DMS153 (cell line): ENCODE measurements at places on chromosomes 5 and 9.

GRCh38 chr5:65646938-65647337, 22.1 kb downstream of the SHLD3 start:
- no peak for DNase-seq

- DNase-seq = no peak
Observed at GRCh38 chr5:172830876-172831662, 3.0 kb upstream of the ERGIC1 start.

GRCh38 chr5:153276151-153276550, 214.3 kb upstream of the GRIA1 start:
- DNase-seq = no peak

- DNase-seq = no peak
Observed at GRCh38 chr5:36641431-36641830, 35.0 kb downstream of the SLC1A3 start.

DNA sequence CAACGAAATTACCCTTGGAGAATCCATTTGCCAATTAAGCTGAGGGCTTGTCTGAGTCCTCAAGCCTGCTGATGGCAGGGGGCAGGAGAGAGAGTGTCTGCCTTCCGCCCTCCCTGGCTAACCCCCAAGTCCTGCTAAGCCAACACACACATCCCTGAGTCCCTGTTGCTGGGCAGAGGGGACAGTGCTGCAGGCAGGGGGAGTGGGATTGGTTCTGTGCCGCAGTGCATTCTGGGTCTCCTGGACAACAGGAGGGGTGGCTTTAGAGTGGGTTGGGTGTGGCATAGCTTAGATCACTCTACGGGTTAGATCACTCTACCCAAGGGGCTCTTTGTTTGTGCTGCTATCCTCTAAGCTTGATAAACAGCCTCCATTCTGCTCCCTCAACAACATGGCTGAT, 427.7 kb downstream of the CDK5RAP2 start:
- no peak for DNase-seq

DNA sequence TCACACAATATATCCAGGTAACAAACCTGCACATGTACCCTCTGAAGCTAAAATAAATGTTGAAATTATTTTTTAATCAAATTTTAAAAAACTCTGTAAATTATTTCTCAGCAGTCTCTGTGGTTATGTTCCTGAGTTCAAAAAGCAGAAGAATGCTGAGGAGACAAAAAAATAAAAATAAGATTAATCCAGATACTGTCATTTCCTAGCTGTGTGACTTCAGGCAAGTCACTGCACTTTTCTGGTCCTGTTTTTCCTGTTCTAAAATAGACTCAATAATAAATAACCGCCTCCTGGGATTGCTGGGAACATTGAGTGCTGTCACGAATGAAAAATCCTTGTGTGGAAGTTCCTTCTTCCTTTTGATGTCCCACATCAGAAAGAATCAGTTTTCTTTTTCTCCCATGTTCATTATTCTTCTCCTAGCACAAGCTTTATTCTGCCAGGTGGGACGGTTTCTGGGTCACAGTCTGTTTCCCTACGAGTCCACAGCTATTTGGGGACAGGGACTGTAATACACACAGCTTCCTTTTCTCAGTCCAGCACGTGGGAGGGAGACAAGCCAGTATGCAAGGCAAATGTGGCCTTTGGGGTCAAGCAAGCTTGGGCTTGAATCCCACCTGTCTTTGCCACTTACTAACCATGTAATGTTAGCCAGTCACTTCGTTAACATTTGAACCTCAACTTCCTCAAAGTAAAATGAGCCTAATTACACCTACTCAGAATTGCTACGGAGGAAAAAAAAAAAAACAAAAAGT, 156.9 kb downstream of the TRIM32 start:
- no peak for DNase-seq

DNA sequence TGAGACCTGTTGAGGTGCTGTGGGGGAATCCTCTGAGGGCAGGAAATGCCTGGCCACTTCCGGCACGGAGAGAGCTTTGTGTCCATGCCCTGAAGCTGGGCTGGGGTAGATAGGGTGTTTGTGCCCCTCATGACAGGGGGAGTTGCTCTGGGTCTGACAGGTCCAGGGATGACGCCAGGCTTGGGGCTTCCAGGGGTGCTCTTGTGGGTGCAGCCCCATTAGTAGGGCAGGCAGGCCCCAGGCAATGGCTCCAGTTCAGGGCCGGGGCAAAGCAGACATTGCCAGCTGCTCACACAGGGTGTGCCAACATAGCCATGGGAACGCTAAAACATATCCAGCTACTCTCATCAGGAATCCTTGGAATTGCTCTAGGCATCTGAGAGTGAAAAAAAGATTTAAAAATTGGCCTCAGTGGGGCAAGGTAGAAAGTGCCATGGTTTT, 21.1 kb downstream of the PITX1 start:
- no peak for DNase-seq

DNA sequence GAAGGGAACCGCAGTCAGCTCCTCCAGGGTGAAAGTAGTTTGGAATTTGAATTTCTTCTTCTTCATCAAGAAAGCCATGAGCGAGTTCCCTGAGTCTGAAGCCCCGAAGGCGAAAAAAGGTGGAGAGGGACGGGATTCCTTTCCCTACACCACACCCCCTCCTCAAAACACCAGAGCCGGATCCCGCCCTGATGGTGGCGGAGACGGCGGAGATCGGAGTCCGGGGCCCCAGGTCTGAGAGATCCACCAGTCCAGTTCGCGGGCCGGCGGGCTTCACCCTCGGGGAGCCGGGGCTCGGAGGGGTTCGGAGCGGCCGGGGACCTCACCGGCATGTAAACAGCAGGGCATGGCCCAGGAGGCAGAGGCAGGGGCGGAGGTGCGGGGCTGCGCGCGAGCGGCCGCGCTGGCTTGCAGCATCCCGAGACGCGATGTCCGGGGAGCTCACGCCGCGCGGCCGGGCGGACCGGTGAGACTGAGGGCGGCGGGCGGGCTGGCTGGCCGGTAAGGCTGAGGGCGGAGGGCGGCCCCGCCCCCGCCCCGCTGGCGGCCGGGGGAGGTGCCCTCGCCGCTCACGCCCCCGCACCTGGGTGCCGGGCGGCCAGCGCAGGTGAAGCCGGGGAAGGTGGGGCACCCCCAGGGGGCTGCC, 606 bp downstream of the EEIG1 start:
- no peak for DNase-seq

DNA sequence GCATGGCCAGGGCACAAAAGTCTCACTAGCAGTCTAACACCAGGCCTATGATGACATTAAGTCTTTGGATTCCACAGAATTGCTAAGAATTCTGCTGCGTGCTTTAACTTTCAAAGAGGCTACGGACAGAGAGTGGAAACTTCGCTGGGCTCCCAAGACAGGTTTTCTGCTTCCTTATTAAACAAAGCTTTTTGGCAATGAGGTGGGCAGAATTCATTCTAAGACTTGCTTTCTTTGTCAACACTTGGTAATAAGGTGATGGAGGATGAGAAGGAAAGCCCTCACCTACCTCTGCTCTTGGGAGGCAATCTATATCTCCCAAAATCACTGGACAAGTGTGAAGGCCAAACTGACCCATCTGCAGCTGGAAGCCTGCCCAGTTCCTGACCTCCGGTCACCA, 231.9 kb downstream of the ATPSCKMT start:
- DNase-seq = no peak

DNA sequence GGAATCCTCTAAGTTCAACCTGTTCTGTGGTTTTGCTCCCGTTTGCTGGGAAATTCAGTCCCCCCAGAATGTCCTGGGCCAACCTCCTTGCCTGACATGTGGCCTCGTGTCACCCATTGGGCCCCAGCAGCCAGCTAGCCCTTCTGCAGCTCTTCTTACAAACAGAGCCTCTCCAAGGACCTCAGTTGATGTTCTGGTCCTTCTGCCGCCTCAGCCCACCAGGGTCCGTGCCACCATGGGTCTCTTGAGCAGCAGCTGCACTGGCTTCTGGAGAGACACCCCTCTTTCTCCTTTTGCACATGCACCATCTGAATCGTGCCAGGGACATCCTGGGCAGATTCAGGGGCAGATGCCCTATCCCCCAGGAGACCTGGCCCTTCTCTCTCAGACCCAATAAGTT, 85.0 kb downstream of the LMX1B start:
- DNase-seq = no peak

- DNase-seq = no peak
Observed at GRCh38 chr5:130550562-130550928, 614.5 kb downstream of the HINT1 start.

- no peak for DNase-seq
Observed at GRCh38 chr9:129569502-129570449, 51.1 kb downstream of the C9orf50 start.

DNA sequence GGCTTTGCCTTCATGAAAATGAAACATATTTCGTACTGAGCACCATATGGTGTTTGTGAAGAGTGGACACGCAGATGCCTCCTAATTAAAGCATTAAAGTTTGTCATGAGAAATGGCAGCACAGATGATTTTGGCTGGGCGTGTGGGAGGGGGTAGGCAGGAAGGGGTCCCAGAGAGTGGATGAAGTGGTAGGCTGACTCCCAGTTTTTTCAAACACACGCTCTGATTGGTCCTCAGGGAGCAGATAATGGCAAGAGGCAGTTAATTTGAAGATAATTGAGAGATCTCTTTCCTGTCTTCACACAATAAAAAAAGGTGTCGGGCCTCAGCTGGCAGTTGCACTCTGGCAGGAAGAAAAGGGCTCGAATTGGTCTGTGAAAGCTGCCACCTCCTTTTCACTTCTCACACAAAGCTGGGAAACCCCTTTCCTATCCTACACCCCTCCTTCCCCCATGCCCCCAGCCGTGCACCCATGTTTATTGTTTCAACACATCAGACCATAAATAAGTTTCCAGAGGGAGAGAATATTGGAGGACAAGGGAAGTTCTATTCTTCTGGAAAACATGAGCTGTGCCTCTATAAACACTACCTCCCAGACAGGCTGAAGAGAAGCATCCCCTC, 429.6 kb downstream of the ARHGEF28 start:
- DNase-seq = no peak

GRCh38 chr9:95495961-95496360, 20.8 kb downstream of the PTCH1 start:
- DNase-seq = no peak
